ENCODE measurements at places on chromosomes 5 and 9. TPM values are rescaled to one million over a fixed set of nuclear protein-coding genes. Genes with fewer than 3 reads are reported as not detected.

DAPK1 gene
- 0.87 TPM for total RNA-seq

DDX4 gene
- total RNA-seq = not detected

LAMC3 gene
- total RNA-seq = 16.4 TPM

HTR4 gene
- not detected for total RNA-seq

NR2F1-AS1 gene
- 27.0 TPM for total RNA-seq

PCDHA13 gene
- 1.0 TPM for total RNA-seq

LHX3 gene
- total RNA-seq = 0.13 TPM

ZDHHC11B gene
- 1.4 TPM for total RNA-seq

SPINK5 gene
- not detected for total RNA-seq

WDR55 gene
- 49.2 TPM for total RNA-seq
